Stimulated activated CD4-positive, alpha-beta T cell treated with anti-CD3 and anti-CD28 coated beads, Interleukin-15, amount 100 ng/mL, for 1 hour (primary cell): ENCODE measurements at places on chromosomes 4 and X.

GRCh38 chrX:51641421-51642021, 22.8 kb upstream of the CENPVL3 start:
- no peak for DNase-seq

DNA sequence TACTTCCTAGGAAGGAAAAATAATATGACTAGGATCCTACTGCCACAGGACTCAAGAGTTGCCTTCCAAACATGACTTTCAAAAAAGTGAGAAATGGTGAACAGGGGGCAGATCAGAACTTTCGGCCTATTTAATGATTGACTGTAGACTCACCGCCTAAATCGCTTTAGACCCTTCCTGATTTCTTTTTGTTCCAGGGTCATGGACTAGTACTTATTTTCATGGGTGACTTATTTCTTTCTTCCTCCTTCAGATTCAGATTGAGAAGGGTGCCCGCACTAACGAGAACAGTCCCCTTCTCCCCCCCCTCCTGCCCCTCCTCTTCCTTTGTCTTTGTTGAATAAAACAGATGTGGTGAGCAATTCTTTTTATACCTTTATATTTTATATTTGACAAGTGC, 48.0 kb upstream of the KLHL8 start:
- DNase-seq = no peak

- DNase-seq = no peak
Observed at GRCh38 chrX:98409867-98410266, 1526.2 kb downstream of the RPA4 start.

DNA sequence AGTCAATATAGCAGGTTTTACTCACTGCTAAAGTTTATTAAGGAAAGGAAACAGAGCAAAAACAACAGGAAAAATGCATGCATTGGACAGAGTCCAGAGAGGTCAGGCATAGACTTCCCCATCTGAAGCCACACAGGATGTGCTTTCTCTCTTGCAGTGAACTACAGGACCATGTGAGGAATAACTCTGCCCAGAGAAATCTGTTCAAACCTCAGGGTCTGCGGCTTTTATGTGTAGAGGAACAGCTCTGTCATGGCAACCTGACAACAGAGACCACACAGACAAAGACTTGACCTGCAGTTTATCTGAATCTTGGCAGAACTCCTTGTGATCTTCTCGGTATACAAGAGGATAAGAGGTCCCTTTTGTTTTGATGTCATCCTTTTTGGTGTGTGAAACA, 46.3 kb upstream of the LONRF3 start:
- DNase-seq = no peak

GRCh38 chr4:155703486-155704247, 37.0 kb downstream of the GUCY1A1 start:
- DNase-seq = no peak

DNA sequence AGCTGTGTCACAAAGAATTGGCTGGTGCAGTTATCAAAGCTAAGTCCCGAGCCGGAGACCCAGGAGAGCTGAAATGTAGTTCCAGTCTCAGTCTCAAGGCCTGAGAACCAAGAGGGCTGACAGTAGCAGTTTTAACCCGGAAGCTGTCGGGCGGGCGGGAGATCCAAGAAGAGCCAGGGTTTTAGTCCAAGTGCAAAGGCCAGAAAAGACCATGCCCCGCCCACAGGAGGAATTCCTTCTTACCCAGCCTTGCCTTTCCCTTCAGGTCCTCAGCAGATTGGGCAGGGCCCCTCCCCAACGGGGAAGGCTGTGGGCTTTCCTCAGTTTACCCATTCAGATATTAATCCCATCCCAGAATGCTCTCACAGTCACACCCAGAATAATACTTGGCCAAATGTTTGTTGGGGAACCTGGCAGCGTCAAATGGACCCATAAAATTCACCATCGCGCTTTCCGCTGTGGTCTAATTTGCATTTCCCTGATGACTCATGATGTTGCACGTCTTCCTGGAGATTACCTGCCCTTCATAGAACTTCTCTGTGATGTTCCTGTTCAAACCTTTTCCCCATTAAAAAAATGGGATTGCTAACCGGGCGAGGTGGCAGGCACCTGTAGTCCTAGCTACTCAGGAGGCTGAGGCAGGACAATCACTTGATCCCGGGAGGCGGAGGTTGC, 16.2 kb downstream of the MAEA start:
- DNase-seq = no peak

- DNase-seq = no peak
Observed at GRCh38 chr4:69025191-69025998, 70.9 kb upstream of the UGT2B7 start.

GRCh38 chrX:3728454-3728853, 15.0 kb upstream of the PRKX start:
- no peak for DNase-seq

GRCh38 chrX:2401201-2401589, 99.6 kb downstream of the DHRSX start:
- no peak for DNase-seq
